G401 (cell line): ENCODE measurements at places on chromosomes 5 and 9. TPM values are rescaled to one million over a fixed set of nuclear protein-coding genes. Genes with fewer than 3 reads are reported as not detected.

KCNV2 gene
- not detected in 2 replicates for total RNA-seq

- DNase-seq = no peak
These were observed 78.0 kb downstream of the SEC61B start for GRCh38 chr9:99300103-99300439.

DNA sequence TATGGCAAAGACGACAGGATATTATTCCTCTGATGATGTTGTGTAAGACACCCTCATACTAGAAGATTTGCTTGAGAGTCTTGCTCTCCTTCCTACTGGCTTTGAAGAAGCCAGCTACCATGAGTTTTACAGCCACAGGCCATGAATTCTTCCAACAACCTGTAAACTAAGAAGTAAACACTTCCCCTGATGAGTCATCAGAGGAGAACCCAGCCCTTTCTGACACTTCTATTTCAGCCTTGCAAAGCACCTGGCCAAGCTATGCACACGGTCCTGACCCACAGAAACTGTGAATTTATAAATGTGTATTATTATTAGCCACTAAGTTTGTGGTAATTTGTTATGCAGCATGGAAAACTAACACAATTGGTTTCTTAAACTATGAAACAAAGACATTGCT, 288.8 kb upstream of the ADAMTSL1 start:
- DNase-seq = no peak

GRCh38 chr5:58925627-58926540, 343.0 kb downstream of the RAB3C start:
- peak; percentile 94 for DNase-seq

- DNase-seq = no peak
These were observed 70.3 kb downstream of the FYB1 start for GRCh38 chr5:39148983-39149534.
